NCI-H1417 (cell line): ENCODE measurements at places on chromosomes 12 and 14.
A peak's percentile ranks its signal among the peaks of the same experiment; 100 is the strongest.

DNA sequence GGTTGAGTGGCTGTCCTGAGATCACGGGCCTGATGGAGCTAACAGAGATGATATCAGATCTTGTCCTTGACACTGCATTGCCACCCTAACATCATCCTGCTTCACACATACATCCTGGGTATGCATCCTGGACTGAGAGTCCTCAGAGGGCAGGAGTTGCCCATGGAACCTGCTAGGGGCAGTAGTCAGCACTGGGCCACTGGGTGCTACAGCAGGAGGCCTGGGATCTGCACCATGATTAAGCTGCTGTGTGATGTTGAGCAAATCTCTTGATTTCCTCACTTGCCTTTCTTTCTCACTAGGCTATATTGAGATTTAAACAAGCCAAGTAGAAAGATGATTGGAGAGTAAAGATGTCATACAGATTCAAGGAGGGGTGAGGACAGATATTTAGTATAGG lies 22.1 kb upstream of the EIF4B start:
- DNase-seq = no peak

DNA sequence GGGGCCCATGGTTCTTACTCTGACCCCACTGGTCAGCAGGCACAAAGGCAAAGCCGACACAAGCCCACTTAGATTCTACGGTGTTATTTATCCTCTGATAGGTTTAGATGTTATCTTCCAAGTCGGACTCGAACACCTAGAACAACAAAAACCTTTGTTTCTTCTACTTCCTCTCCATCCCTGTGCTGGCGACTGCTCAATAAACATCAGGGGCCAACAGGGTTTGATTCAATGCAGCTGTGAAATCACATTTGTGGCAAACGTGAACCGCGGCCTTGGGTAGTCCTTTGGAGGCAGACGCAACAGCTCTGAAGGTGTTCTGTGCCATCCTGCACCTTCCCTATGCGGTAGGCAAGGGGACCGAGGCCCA lies 87.2 kb downstream of the CHGA start:
- no peak for DNase-seq

DNA sequence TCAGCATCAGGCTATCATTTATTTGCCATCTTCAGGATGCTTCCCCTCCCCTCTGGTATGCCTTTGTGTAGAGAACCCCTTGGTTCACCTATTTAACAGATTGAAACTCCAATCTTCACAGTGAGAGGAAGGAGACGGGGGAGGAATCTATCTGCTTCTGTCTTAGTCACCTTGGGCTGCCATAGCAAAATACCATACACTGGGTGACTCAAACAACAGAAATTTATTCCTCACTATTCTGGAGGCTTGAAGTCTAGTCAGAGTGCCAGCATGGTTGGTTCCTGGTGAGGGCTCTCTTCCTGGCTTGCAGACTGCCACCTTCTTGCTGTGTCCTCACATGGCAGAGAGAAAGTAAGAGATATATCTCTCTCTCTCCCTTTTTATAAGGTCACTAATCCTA lies 13.5 kb upstream of the EML1 start:
- no peak for DNase-seq

GRCh38 chr14:40053416-40053815 lies 621.2 kb upstream of the FBXO33 start:
- no peak for DNase-seq

DNA sequence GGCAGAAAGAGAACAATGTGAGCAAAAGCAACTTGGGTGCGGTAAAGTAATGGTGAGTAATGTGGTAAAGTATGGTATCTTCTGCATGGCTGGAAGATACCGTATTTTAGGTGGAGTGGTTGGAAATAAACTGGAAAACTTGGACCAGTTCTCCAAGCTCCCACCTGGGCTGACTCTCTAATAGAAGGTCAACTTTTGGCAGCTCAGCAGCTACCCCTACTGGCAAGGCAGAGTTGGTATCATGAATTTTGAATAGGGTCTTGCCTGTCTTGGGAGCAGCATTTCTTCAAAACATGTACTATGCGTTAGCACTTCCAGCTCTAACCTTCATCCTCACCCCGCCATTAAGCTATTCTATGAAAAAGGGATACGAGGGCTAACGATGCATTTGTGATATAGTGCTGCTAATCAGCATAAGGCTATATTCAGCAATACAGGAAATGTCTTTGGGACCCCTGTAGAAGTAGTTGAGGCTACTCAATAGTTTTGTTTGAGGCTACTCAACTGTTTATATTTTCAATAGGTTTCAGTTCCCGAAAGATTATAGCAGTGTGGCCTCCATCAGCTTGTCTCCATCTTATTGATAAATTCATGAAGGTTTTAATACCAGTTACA lies 276.3 kb upstream of the FAR2 start:
- DNase-seq = peak; percentile 27

- DNase-seq = peak; percentile 57
These were observed 107.3 kb downstream of the ZFP36L1 start for GRCh38 chr14:68685419-68686204.

- DNase-seq = no peak
These were observed 68.5 kb downstream of the PPFIBP1 start for GRCh38 chr12:27592548-27592947.

DNA sequence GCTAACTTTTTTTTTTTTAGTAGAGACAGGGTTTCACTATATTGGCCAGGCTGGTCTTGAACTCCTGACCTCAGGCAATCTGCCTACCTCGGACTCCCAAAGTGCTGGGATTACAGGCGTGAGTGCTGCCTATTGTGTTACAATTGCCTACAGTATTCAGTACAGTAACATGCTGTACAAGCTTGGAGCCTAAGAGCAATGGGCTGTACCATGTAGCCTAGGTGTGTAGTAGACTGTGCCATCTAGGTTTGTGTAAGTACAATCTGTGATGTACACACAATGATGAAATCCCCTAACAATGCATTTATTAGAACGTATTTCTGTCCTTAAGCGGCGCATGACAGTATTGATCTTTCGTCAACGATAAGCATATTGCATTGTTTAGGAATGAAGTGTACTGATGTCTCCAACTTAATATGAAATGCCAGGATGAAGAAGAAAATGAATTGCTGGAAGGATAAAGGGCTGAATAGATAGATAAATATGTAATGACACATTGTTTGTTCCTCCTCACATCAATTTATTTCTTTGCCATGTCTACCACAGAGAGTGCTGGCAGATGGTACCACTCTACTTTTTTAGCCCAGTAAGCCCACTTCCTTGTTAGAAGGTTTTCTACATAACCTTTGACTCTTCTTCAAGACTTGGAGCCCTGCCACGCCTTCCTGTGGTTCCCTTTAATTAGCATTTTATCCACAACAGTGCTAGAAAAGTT lies 467.5 kb downstream of the VRK1 start:
- DNase-seq = no peak

DNA sequence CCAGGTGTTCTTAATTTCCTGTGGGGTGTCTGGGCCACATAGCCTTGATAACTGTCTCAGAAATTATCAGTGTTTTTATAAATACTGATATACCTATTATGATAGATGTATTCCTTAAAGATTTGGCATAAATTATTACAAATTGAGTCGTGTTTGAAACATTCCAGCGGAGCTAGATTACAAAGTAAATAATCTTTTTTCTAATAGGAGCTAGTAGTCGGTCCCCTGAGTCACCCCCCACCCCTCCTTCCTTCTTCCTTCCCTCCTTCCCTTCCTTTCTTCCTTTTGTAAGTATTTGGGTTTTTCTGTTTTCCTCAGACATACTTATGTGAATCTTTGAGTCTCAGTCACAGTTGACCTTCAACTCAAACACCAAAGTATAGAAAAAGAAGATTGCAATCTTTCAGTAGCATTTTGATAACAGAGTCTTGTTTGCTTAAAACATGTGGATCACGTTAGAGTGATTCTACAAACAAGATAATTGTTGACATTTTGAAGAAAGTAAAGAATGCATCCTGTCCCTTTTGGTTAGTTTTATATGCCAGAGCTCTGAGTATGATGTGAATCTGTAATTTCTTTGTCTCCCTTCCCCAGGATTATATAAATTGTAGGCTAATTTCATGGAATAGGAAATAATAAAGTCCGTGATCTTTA lies 264.0 kb downstream of the FUT8 start:
- no peak for DNase-seq

GRCh38 chr14:91419044-91419397 lies 1.4 kb upstream of the CCDC88C start:
- DNase-seq = no peak

- no peak for DNase-seq
These were observed 31.5 kb downstream of the ERO1A start for GRCh38 chr14:52663850-52664249.

GRCh38 chr14:102490456-102490855 lies 19.1 kb downstream of the ANKRD9 start:
- no peak for DNase-seq

DNA sequence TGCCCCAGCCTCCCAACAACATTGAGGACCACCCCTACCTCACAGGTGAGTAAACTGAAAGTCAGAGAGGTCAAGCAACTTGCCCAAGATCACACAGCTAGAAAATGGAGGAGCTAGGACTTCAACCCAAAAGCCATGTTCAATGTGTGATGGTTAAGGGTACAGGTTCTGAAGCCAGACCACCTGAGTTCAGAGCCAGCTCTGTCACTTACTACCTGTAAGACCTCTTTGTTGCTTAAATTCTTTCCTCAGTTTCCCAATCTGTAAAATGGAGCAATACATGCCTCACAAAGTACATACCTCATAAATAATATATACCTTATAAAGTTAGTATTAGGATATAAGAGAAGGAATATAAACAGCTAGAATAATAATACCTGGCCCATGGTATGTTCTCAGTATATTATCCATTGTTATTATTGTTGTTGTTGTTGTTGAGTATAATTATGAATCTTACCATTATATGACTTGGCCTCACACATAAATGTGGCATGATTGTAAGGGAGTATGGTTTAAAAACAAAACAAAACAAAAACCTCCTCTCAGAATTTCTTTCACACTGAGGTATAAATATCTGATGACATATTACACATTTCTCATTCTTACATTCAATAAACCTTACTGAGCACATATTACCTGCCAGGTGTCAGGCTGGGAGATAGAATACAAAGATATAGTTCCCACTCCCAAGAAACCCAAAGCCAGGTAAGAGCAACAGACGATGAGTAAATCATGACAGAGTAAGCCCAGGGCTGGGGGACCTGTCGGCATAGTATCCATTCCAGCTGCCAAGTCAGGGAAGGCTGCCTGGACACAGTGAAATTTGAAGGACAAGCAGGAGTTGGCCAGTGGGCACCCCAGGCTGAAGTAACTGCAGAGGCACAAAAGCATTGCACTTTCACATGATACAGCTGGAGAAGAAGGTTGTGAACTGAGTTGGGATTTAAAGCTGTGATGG lies 19.6 kb downstream of the CMKLR1 start:
- no peak for DNase-seq
